ENCODE measurements at places on chromosomes 3 and 15.

GRCh38 chr15:47955021-47955420 is 165.8 kb upstream of the SLC24A5 start:
- DNase-seq, result no peak

- no peak for DNase-seq
These were observed 133.9 kb downstream of the CCNL1 start for GRCh38 chr3:157026091-157026490.

DNA sequence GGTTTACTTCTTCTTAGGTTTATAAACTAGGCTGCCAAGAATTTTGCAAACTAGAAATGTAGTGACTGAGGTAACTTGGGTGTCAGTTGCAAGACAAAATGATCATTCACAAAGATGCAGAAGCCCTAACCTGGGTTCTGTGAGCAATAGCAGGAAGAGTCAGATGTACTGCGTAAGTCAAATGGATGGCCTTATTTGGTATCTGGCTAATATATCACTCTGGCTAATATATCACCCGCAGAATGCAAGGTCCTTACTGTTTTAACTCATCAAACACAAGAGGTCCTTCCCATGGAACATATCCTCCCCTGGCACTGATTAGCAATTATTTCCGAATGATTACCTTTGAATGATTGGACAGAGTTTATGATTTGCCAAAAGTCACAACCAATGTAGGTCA is 37.4 kb downstream of the RBMS3 start:
- DNase-seq, result no peak

- no peak for DNase-seq
These were observed 156.7 kb upstream of the TLE3 start for GRCh38 chr15:70254311-70254869.

DNA sequence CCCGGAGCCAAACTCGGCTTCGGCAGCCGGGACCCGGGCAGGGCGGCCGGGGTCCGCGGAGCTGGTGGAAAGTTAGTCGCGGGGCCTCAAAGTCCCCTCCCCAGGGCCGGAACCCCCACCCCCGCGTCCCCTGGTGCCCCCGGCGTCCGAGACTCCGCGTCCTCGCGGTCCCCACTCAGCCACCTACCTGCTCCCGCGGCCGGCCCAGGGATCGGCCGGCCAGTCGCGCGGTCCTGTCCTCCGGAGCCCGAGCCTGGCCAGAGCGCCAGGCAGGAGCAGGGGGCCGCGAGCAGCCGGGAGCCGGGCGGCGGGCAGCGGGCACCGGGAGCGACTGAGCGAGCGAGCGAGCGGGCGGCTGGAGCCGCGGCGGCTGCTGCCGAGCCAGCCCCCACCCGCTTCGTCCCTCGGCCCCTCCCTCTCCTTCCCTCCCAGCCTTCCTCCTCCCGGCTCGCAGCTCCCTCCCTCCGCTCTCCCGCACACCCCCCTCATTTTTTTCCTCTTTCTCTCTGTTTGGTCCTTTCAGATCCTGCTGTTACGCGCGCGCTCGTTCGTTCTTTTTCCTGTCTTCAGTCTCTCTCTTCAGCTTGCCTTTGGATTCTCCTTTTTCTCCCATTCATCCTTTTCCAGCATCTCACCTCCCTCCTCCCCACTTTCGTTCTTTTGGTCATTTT is at the start of gene MEGF11:
TSS of gene MEGF11 (minus strand) at position 333 of the 671 bp plus-strand sequence. CDS start 125,347 bp downstream, outside the sequence.
- no peak for DNase-seq

GRCh38 chr15:79960502-79961212 is 10.3 kb downstream of the BCL2A1 start:
- DNase-seq, result no peak

DNA sequence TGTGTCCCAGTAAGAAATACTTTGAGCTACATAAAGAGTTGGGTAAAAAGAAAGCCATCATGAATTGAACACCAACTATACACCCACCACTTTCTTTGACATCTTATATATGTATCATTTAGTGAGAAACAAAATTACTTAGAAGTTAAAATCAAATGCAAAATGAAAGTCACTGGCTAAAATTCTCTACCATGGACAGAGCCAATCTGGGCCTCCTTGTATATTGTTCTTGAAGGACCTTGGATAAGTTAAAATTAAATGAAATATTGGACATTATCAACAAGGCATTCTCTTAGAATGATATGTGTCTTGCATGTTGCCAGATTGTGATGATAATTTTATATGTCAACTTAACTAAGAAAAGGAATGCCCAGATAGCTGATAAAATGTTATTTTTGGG is 64.2 kb upstream of the CHL1 start:
- no peak for DNase-seq

GRCh38 chr15:73265536-73266153 is 103.1 kb downstream of the HCN4 start:
- DNase-seq, result no peak

GRCh38 chr3:171193693-171194092 is 167.2 kb upstream of the SLC2A2 start:
- DNase-seq, result no peak

- DNase-seq, result no peak
These were observed 56.8 kb upstream of the INSYN1 start for GRCh38 chr15:73809728-73810501.

DNA sequence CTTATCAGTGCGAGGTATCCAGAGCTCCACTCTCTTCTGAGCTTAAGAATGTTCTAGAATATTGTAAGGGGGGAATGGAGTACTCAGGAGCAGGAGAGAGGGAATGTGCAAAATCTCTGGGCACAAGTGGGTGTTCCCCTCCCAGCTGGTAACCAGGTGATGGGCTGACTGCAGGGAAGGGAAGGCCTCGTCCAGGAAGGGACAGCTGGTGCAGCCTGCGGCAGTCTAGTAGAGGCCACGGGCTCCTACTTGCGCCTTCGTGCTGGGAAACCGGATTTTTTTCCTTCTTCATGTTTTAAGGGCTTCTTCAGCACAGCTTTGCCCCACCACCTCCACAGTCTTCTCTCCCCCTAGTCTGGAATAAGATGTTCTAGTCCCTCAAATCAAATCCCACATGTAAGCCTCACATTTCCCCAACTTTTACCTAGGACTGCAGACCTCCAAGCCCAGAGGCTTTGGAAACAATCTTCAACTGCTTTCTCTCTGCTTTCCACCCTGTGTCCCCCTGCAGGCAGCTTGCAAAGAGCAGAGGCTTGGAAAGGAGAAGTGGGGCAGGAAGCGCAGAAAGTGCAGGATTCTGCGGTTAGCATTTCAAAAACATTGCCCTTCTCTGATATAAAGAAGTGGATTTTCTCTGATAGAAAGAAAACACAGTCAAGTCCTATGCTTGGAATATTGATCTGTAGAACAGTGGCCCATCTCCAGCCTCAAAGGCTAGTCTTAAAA is 11.9 kb upstream of the CGNL1 start:
- no peak for DNase-seq

- DNase-seq, result no peak
These were observed 16.5 kb upstream of the SKOR1 start for GRCh38 chr15:67808821-67809220.

DNA sequence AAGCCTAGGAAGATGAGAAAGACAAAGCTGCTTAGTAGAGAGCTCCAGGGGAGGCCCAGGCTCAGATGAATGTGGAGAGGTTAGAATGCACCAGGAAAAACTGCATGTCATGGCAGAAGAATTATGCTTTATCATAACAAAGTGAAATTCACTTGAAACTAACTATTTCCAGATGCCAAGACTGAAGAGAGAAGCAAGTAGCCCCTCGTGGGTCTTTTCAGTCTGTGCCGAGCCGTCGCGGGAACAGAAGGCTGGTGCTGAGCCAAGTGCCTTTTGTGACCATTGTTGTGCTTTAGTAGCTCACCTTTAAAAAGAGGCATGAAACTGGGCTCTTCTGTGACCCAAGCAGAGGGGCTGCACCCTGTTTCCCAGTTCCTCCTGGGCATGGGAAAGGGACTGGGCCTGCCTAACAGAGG is 73.2 kb downstream of the CHDH start:
- no peak for DNase-seq

DNA sequence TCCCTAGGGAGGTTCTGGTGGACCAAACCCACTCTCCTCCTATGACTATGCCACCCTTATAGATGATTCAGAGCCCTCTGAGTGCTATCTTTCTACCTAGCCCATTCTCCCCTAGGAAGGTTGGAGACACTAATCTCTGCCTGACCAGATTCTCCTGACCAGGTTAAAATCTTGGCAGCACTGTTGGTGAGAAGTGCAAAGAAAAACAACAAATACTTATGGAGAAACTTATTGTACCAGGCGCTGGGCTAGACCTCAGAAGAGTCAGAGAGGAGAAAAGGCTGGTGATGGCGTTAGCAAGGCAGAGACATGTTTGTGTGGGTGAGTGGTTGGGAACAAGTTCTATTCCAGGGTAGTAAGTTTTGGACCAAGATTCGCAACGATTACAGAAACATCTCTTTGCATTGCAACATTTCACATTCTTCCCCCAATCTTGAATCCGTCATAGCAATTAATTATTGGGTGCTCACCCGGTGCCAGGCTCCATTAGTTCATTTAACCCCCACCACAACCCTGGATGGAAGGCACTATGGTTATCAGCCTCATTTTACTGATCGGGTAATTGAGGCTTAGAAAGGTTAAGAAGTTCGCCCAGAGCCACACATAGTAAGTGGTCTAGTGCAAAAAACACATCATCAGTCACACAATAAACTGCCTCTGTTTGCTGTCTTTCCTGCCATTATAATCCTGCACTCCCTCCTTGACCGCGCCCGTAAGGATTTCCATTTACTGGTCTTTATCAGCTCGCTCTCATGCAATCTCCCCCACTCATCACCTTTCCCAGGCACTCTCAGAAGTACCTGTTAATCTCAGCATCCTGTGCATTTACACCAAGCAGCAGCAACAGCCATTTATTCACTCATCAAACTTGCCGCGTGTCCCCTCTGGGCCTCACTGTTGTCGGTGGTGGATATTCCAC is 655 bp upstream of the TSPAN3 start:
- DNase-seq, result no peak

DNA sequence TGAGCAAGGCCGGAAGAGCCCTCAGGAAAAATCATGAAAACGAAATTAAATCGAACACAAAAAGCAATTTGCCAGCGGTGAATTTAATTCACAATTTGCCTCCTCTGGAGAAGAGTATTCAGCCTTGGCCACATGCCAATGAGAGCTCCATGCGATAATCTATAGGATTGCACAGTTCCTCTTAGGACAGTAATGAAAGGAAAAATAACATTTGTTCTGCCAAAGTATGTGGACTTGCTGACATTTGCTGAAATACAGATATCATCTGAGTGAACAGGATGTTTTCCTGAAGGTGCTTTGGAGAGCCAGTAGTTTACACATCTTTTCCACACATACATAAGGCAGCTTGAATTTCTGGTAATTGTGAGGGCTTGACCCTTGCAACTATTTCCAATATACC is 188.6 kb upstream of the PDZRN3 start:
- no peak for DNase-seq

DNA sequence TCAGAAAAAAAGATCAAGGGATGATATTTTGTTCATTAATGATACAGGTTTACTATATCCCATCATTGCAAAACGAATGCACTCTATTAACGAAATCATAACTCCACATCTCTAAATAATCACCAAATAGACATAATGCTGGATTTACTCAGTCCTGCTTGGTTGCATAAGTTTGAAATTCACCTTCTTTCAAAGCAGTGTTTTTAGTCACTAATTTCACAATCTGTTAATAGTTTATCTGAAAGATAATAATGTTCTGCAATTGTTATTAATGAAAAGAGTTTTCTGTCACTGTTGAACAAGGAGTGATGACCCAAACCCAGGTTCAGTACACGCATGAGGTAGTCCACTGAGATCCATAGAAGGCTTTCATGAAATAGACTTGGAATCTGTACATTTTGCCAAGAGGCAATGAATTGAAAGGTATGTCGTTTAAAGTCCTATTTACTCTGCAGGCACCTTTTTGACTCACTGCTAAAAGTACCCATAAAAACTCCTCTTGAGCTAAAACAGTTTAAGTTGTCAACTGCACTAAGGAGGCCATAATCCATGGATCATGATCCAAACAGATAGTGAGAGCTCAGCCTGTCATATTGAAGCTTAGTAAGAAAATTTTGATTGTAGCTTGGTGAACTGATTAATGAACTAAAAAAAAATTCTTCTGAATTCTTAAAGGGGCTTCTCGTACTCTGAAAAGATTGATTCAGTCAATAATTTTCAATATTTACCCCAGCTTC is 75.6 kb upstream of the MBNL1 start:
- DNase-seq, result no peak

DNA sequence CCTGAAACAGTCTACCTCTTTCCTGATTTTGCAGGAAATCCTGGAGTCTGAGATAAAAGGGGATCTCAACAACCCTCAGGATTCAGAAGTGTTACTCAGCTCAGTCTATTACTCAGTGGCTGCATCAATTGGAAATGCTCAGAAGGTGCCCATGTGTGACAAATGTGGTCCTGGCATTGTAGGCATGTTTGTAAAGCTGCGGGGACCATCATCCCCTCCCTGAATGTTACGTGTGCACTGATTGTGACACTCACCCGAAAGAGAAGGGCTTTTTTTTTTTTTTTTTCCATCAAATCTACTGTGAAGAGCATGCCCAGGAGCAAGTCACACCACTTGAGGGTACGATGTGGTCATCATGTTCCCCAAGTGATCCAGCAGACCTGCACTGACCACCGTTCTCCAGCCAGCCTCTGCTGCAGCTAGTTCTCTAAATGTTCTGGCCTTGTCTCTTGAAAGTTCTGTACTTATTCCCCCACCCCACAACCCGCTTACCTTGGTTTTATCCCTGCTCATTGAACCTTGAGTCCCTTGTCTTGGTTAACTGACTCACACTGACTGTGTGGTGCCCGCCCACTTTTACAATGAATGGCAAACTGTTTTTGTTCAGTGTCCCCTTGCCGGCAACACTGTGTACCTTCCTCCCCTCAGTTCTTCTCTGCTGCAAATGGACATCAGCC is 19.8 kb downstream of the ST3GAL6 start:
- no peak for DNase-seq

DNA sequence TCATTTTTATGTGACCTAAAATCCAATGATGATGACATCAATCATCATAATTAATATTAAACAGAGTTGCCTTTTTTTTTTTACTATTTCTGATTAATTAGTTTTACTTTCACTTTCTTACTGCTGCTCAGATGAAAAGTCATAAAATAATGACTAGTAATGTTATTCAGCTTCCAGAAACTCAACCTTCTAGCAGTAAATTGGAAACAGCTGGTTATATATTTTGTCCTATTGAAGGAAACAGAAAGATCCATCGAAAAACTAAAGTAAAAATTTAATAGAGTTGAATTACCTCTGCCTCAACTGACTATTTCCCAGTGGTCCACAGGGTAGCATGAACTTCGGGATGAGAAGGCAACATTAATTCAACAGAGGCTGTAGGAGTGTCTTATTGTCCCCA is 107.1 kb upstream of the PTX3 start:
- DNase-seq, result no peak

DNA sequence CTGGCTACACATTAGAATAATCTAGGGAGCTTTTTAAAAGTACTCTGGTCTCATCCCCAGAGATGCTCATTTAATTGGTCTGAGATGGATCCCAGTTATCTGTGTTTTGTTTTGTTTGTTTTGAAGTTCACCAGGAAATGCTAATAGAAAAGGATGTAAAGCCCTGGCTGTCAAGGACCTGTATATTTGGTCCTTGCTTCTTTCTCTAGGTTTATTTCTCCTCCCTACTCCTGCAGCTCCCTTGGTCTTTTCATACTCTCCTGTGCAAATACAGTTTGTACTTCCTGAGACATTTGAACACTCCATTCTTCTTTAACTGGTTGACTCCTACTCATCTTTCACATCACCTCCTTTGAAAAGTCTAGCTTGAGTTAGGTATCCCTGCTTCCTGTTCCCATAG is 3.3 kb downstream of the PIK3CA start:
- no peak for DNase-seq

GRCh38 chr3:194178669-194179068 is 42.7 kb downstream of the HES1 start:
- DNase-seq, result no peak

GRCh38 chr15:75945953-75946352 is 42.3 kb downstream of the FBXO22 start:
- no peak for DNase-seq

Measured in activated CD8-positive, alpha-beta memory T cell treated with anti-CD3 and anti-CD28 coated beads for 1 hour (primary cell).